Hematopoietic multipotent progenitor cell treated with erythropoietin and hydrocortisone succinate and interleukin-3 and kit ligand, for 4 days (in vitro differentiated cells): ENCODE measurements at places on chromosomes 5 and 9.

- no peak for DNase-seq
Observed at GRCh38 chr5:38285226-38285625, 26.9 kb downstream of the EGFLAM start.

- DNase-seq: no peak
Observed at GRCh38 chr5:10525124-10525495, 38.8 kb upstream of the ANKRD33B start.

- peak; percentile 26 for DNase-seq
Observed at GRCh38 chr5:172902497-172903472, 56.4 kb upstream of the RPL26L1 start.

DNA sequence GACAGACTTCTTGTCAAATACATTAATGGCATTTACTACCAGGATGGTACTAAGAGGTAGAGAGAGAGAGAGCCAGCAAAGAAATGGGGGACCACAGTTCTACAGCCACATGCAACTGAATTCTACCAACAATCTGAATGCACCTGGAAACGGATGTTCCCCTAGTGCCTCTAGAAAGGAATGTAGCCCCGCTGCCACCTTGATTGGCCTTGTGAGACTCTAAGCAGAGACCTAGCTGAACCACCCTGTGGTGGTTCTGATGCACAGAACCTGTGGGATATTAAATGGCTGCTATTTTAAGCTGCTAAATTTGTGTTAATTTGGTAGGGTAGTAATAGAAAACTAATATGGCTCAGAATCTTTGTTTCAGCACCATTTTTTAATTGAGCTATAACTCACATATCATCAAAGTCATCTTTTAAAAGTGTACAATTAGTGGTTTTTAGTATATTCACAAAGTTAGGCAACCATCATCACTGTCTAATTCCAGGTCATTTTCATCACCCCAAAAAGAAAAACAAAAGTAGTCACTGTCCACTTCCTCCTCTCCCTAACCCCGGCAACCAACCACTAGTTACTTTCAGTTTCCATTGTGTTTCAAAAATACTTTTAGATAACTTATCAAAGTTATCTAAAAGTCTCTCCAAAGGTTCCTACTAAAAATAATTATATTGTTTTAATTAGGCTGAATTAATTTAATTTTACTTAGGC, 51.7 kb downstream of the CPLANE1 start:
- peak; percentile 53 for DNase-seq

GRCh38 chr9:127263237-127263636, 1.3 kb upstream of the GARNL3 start:
- DNase-seq: no peak

DNA sequence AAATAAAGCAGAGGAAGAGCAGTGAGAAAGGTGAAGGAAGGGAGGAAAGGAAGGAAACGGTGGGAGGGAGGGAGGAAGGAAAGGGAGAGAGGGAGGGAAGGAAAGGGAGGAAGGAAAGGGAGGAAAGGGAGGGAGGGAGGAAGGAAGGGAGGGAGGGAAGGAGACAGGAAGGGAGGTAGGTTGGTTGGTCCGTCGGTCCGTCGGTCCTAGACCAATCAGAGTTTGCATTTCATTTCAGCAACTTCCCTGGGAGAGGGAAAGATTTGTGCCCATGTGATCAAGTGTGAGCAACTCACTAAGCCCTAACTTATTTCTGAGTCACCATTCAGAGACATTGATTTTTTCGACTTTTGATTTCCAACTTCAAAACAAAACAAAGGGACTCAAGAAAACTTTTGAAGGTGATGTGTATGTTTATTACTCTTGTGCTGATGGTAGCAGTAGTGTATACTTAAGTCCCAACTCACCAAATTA, 18.8 kb downstream of the NANS start:
- DNase-seq: no peak

DNA sequence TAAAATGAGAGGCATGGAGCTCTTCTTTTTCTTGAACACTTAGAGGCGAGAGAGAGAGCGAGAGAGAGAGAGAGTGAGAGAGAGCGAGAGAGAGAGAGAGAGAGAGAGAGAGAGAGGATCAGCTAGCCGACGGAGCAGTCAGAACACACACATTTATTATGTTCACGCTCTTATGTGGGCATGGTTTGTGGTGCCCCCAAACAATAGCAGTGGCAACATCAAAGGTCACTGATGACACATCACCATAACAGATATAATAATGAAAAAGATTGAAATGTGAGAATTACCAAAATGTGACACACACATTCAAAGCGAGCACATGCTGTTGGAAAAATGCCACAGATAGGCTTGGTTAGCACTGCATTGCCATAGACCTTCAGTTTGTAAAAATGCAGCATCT, 116.1 kb downstream of the KDM4C start:
- no peak for DNase-seq

GRCh38 chr9:86135371-86135770, 36.0 kb upstream of the GOLM1 start:
- peak; percentile 10 for DNase-seq

DNA sequence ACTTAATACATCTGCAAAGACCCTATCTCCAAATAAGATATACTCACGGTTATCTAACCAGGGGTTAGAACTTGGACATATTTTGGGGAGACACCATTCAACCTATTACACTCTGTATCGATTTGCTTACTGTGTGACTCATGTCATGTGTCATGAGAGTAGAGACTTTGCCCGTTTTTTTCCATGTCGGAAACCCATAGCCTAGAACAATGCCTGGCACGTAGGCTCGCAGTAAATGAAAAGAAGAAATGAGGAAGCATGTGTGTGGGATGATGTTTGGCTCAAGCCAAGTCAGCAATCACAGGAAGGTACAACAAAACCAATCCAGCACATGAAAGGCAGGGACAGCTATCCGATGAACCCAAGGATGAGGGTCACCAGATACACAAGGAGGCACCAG, 94.6 kb upstream of the DNAH5 start:
- DNase-seq: no peak

- no peak for DNase-seq
Observed at GRCh38 chr5:74632947-74633356, 7.6 kb downstream of the ENC1 start.

DNA sequence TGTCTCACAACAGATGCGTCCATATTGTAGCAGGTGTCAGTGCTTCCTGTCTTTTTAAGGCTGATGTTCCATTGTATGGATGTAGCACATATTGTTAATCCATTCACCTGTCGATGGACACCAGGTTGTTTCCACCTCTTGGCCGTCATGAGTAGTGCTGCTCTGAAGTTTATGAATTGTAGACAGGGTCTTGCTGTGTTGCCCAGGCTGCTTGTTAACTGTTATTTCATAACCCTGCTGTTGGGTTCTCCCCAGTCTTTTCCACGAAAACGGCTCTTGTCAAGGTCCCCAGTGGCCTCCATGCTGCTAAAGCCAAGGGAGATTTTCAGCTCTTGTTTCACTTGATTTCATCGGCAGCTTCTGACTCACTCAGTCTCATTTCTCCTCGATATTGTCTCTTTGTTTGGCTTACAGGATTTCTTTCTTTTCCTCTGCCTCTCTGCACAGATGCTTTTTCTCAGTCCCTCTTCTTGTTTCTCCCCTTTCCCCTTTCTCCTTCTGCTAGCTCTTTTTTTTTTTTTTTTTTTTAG, 12.1 kb upstream of the PSD2 start:
- DNase-seq: no peak

GRCh38 chr5:171595801-171596231, 176.4 kb downstream of the FGF18 start:
- peak; percentile 64 for DNase-seq

- DNase-seq: no peak
Observed at GRCh38 chr5:91098541-91098940, 284.6 kb downstream of the ARRDC3 start.

DNA sequence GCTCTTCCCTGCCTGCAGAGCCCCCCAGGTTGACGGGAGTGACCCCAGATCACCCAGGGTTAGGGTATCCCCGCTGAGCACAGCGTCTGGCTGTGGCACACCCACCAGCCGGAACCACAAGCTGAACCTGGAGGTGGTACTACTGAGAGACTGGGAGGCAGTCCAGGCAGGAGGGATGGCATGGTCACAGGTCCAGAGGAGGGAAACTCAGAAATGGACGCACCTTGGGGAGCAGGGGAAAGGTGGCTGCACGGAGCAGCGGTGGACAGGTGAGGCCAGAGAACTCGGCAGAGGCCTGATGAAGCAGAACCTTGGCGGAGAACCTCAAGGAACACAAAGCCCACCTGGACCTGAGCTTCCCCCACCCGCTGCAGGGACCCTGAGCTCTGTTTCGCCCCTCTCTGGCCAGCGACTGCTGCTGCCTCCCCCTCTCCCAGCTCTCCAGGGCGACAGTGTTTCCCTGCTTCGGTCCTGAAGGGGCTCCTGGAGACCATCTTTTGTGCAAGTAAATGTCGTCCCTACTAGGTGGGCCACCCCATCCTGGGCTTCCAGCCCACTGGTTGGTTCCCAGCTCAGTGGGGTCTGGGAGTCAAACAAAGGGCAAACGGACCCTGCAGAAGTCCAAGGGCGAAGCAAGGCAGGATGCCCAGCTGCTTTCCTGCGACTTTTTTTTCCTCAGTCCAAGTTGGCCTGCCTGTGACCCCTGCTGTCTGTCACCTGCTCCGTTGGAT, 845 bp downstream of the ADGRD2 start:
- DNase-seq: no peak

DNA sequence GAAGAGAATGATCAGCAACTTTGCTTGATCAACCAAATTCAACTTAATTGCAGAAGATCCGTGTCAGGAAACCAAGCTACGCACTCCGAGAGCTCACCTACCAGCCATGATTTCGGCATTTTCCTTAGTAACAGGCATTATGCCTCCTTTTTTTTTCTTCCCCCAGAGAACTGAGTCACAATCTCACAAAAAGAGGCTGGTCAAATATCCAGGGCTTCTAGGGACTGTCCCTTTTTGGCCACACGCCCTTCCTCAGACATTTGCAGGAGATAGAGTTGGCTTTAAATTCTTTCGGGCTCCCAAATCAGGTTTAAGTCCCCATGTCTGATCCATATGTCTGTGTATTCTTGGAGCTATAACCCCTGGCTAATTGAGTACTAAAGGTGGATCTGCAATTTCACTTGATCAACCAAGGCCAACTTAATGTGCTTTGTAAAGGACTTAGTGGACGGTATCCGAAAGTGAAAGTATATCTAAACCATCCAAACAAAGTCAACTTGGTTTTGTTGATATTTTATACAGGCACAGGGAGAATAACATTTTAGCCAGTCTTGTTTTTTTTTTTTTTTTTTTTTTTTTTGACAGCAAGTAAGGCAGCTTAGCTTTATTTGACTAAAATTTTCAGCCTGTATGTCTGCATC, 100.8 kb upstream of the TBCA start:
- no peak for DNase-seq

DNA sequence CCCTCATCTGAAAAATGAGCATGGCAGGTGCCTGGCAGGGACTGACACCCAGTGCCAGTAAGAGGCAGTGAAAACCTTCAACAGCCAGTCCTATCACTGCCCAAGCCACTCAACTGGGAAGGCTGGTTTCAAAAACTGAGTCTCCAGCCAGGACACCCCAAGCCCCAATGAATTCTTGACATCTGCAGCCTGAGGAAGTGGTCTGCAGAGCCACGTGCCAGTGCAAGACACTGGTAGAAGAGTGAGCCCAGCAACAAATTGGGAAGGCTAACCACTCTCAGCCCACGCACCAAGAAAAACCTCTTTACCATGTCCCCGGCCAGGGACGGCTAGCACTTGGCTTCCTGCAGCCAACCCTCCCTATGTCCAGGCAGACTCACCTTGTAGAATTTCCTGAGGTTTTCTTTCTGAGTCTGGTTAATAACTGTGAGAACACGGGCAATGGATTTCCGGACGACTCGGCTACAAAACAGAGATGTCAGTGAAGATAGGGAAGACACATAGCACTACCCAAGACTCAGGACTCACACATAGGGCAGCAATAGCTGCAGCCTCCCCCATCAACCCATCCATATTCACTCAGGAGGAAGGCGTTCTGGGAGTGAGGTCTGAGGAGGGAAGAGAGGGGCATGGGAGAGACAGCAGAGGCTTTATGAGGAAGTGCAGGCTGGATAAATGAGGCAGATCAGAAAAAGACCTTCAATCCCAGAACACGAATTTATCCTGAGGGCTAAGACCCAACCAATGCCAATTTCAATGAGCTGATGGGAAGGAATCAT, 1.8 kb downstream of the RPL35 start:
- peak; percentile 25 for DNase-seq

GRCh38 chr5:38535248-38535750, 21.1 kb downstream of the LIFR start:
- no peak for DNase-seq

GRCh38 chr9:3931058-3931457, 368.8 kb downstream of the GLIS3 start:
- no peak for DNase-seq

DNA sequence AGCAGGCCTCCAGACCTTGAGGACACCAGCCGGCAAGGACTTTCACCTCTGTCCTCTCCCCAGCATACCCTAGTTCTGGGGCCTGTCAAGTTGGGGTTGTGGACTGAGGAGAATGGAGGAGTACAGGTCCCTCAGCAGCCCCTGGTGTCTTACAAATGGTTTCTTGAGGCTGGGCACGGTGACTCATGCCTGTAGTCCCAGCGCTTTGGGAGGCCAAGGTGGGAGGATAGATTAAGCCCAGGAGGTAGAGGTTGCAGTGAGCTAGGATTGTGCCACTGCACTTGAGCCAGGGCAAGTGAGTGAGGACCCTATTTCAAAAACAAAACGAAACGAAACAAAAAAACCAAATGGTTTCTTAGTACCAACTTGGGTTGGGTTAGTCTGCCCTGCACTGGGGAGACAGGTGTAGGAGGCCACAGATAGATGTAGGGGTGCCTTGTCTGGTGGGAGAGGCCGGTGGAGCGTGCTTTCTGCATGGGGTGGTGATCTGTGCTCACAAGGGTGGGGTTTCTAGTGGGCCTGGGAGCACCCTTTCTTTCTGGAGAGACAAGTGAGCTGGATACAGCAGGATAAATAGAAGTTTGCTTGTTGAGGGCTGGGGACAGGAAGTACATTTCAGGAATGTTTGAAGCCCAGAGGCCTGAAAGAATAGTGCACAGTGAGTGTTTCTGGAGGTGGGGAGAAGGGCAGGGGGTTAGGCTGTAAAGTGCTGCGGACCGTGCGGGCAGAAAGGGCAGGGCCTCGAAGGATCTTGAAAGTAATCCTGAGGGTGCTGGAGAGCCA, 37.7 kb upstream of the PSD2 start:
- no peak for DNase-seq

GRCh38 chr9:100351508-100351907, 1.2 kb downstream of the TEX10 start:
- DNase-seq: no peak
